ENCODE measurements at places on chromosomes 1 and 21.

DNA sequence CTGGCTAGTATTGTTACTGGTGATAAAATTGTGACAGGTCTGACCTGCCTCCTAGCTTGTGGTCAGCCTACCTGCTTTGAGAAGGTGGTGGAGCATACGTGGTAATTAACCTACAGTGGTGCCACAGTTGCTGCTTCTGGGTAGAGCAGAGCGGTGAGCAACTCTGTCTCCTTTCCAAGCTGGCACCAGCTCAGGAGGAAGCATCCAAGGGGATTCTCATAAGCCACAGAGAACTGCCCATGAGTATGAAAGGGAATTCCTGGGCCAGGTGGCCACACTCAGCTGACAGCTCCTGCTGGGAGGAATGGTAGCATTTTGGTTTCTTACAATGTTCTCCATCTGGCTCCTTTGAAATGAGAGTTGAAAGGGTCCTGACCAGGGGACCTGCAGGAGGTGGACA is 39.4 kb downstream of the ATP2B4 start:
- DNase-seq, result no peak

- no peak for DNase-seq
These were observed 40.8 kb upstream of the KCTD3 start for GRCh38 chr1:215526147-215526845.

- no peak for DNase-seq
These were observed 144.7 kb downstream of the ZNF281 start for GRCh38 chr1:200265104-200265503.

- DNase-seq, result no peak
These were observed 19.6 kb downstream of the NEGR1 start for GRCh38 chr1:72262735-72263134.
